ENCODE measurements at places on chromosomes 3 and 15.

DNA sequence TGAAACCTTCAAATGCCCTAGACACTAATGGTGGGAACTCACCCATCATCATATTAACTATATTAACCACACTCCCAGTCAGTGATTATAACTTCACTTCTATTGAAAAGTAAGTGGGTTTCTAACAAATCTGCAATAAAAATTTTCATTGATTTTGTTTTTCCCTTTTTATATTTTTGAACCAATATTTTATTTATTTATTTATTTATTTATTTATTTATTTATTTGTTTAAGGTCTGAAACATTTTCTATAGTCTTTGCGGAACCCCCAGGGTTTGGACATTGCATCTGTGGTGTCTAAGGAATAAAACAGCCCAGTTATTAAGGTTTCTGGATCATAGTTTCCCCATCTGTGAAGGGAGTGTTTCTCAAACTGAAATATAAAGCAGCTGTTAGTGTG, 16.2 kb upstream of the PLCL2 start:
- no peak overlapping the region for H3K4me3 ChIP-seq
- no peak overlapping the region for H3K27ac ChIP-seq
- DNase-seq, result no peak
- no peaks in the 10 kb centered on the region for H3K4me1 ChIP-seq
- H3K36me3 ChIP-seq, result no peaks in the 10 kb centered on the region

DNA sequence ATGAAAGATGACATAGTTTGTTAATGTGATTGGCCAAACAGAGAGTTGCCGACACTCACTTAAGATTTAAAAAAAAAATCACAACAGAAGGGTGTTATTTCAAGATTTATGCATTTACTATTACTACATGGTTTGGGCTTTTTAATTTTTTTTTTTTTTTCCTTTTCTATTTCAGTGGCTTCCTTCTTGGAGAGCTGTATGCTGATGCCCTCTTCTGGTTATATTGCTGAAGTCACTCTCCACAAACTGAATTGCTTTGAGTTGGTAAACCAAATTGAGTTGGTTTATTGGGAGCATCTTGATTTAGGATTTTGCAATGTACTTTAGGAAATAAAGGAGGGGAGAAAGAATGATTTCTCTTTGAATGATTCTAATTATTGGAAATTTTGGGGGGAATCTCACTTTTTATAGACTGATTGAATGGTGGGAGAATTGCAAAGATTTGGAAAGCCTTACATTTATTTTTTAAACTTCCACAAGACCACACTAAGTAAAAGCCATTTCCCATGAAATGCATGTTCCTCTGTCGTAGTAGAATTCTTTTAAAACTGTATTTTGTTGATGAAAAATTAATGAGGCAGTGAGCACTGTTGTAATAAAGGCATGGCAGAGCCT, 186.6 kb upstream of the FEZF2 start:
- no peak for DNase-seq
- no peaks in the 10 kb centered on the region for H3K36me3 ChIP-seq
- H3K27ac ChIP-seq, result no peak overlapping the region
- H3K27me3 ChIP-seq, result no peaks in the 10 kb centered on the region

DNA sequence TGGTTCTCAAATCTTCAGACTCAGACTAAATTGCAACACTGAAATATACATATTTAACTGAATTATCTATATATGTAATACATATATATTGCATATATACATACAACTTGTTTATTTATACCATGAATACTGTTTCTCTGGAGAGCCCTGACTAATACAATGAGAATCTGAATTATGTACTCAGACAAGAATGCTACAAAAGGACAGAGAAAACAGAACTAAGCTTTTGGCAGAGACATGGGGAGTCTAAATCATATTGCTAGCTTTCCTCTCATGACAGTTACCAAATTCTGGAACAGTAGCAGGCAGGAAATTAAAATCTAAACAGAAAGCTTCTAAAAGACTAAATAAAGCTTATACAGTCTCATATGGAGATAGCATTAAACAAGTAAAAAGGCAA, 142.4 kb upstream of the KCNMB2 start:
- no peak for DNase-seq
- H3K36me3 ChIP-seq, result no peaks in the 10 kb centered on the region
- H3K4me1 ChIP-seq, result no peaks in the 10 kb centered on the region
- no peak overlapping the region for H3K27ac ChIP-seq

GRCh38 chr15:92164327-92165000, 229.2 kb upstream of the ST8SIA2 start:
- H3K36me3 ChIP-seq, result no peaks in the 10 kb centered on the region
- DNase-seq, result no peak
- H3K27me3 ChIP-seq, result no peaks in the 10 kb centered on the region
- no peaks in the 10 kb centered on the region for H3K4me1 ChIP-seq
- H3K27ac ChIP-seq, result no peak overlapping the region
- H3K4me3 ChIP-seq, result no peak overlapping the region

DNA sequence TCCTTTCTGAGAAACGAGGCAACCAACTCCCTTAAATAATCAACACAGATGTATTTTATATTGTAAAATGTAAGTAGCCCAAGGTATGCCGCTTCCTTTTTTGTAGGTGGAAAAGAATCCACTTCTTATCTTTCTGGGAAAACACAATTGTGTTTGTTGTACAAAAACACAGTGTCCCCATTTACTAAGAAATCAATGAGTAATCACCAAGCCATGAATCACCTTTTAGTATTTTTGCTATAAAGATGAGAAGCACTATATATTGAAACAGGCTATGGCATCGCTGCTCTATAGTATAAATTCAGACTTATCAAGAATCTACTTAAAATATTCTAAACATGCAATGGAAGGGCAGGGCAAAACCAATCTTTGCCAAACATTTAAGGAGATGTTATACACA, 104.0 kb downstream of the TNIK start:
- no peaks in the 10 kb centered on the region for H3K27me3 ChIP-seq
- no peak overlapping the region for H3K27ac ChIP-seq
- H3K36me3 ChIP-seq, result no peaks in the 10 kb centered on the region
- no peaks in the 10 kb centered on the region for H3K4me1 ChIP-seq

DNA sequence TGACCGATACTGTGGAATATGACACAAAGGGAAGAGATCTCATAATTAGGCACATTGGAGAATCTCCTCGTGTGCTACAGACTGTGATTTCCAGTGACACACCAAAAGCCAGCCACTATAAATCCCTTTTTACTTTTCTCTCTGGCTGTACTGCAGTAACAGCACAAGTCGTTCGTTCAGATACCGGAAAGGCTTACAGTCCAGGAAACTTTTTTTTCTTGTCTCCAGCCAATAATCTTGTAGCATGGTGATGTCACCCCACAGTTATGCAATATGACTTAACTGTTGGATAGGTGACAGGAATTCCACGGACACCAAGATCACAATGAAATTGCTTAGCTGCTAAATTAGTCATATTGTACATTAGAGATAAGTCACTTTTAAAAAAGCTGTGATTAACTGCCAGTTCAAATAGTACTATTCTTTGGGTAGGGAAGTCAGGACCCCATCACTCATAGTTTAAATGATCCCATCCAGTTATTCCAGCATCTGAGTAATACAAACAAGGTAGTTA, 36.3 kb upstream of the TSC22D2 start:
- no peaks in the 10 kb centered on the region for H3K36me3 ChIP-seq
- no peaks in the 10 kb centered on the region for H3K4me1 ChIP-seq
- peak overlapping the region; percentile 88 for H3K27ac ChIP-seq
- DNase-seq, result peak; percentile 76
- H3K4me3 ChIP-seq, result no peak overlapping the region

All from breast epithelium (tissue), 4 donors.